Fibroblast of lung (primary cell): ENCODE measurements at places on chromosomes 11 and 22.

GRCh38 chr11:27971171-27971570 is 136.8 kb downstream of the KIF18A start:
- peak; percentile 55 for DNase-seq

- no peak for DNase-seq
These were observed 133.1 kb upstream of the TBCEL start for GRCh38 chr11:120890609-120891320.

- peak; percentile 71 for DNase-seq
These were observed 4.9 kb downstream of the ADORA2A start for GRCh38 chr22:24432059-24432853.

DNA sequence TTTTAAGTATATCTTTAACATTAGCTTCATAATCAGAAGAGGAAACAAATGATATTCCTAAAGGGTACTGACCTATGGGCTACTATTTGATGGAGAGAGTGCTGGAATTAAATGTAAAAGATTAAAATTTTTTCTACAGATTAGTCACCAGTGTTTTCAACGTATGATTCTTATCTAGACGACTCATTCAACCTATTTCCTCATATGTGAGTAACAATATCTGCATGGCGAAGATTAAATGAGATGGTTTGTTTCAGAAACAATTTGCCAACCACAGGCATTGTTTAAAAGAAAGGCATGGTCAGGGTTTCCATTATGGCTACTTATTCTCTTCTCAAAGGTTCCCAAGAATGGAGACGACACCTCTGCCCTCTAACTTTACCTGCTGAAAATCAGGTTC is 20.4 kb downstream of the OR56B4 start:
- DNase-seq = no peak

GRCh38 chr11:1225386-1226225 is 2.7 kb downstream of the MUC5B start:
- no peak for DNase-seq

GRCh38 chr11:12642040-12642439 is 32.2 kb upstream of the TEAD1 start:
- peak; percentile 28 for DNase-seq

DNA sequence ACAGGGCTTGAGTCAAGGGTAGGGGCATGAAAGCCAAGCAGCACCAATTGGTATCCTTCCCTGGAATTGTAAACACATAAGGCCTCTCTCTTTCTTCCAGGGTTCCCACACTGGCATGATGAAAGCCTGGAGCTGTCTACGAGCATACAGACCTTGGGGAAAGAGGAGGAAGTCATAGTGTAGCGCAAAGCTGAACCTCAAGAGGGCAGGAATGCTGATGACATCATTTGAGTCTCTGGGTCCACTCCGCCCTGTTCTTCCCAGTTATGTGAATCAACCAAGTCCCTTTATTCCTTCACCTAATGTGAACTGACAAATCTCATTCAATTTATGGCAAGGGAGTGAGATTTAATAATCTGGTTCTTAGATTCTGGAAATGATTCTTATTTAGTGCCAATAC is 266.4 kb upstream of the NCAM1 start:
- DNase-seq = peak; percentile 9

- DNase-seq = no peak
These were observed 19.0 kb upstream of the SMIM35 start for GRCh38 chr11:118105657-118106305.

GRCh38 chr22:32444068-32444467 is 20.2 kb downstream of the BPIFC start:
- DNase-seq = no peak

- peak; percentile 63 for DNase-seq
These were observed 50.9 kb downstream of the AP2A2 start for GRCh38 chr11:976431-977160.

GRCh38 chr11:45879803-45880686 is 5.4 kb upstream of the MAPK8IP1 start:
- DNase-seq = no peak

DNA sequence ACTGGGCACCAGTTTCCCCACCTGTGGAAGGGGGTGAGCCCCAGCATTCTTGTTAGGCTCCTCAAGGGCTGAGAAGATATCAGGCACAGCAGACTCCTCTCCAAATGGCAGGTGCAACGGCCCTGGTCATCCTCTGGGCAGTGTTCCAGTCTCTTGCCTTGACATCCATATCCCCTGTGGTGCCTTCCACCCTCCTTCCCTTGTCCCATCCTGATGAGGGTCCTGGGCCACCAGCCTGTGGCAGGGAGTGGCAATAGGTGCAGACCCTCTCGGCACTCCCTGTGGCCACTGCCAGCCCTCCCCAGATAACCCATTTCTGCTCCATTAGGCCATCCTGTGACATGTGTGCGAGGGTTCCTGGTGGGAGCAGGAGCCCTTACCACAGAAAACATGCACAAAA is 78.8 kb upstream of the NECTIN1 start:
- DNase-seq = no peak

DNA sequence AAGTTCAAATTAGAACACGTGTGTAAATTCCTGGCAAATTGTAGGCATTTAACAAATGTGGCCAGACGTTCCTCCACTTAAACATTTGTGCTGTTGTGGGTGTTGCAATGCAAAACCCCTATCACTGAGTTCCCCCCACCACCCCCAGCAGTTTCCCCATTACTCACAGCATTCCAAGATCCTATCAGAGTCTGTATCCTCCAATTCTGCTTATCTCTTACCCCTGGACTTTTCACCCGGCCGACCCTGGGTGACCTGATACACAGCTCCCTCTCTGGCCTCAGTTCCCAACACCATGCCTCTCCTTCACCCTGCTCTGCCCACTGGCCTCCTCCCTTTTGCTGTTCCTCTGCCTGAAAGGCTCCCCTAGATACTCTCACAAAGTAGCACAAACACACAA is 31.4 kb upstream of the AQP11 start:
- DNase-seq = peak; percentile 4

DNA sequence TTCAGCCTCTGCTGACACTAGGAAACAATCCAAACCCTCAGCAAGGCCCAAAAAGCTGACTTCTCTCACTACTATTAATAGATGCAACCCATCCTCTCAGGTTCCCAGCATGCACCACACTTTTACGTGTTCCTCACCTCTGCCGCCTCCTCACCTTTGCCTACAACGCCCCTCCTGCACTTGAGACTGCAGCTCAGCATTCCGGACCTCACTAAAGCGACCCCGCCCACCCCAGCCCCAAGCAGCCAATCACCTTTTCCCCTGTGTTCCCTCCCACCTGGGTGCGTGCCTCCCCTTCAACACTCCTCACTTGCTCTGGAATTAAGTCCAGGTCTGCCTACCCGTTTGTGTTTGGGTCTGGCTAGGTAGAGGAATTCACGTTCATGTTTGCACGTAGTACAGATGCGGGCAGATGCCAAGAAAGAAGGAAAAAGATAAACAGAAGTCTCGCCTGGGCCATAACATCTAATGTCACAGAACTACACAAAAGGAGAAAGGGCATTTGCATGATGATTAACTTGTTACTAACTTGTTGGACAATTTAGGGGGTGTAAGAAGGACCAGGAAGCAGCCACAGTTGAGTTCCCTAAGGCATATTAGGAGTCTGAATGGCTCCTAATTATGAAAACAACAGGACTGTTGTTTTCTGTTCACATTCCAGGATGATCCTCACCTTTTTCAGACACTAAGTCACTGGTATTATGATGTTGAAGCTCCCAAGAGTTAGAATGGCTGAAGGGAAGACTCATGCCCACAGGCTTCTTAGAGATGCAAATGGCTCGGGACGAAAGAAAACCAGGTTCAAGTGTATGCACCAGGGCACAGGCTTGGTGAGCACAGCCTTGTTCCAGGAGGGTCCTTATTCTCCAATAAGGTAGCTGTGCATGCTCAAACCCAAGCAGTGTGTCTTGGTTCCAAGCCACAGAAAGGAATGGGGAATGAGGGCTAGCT is 102.2 kb downstream of the MICAL3 start:
- no peak for DNase-seq

DNA sequence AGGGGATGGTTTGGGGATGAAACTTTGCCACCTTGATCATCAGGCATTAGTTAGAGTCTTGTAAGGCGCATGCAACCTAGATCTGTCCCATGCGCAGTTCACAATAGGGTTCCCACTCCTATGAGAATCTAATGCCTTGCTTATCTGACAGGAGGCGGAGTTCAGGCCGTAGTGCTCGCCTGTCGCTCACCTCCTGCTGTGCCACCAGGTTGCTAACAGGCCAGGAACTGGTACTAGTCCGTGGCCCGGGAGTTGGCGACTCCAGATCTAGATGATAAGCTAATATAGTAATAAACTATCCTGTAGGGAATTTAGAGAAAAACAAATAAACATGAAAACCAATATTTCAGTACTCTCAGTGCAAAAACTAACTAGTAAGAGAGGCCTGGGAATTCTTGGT is 155.4 kb upstream of the ANO5 start:
- DNase-seq = no peak

DNA sequence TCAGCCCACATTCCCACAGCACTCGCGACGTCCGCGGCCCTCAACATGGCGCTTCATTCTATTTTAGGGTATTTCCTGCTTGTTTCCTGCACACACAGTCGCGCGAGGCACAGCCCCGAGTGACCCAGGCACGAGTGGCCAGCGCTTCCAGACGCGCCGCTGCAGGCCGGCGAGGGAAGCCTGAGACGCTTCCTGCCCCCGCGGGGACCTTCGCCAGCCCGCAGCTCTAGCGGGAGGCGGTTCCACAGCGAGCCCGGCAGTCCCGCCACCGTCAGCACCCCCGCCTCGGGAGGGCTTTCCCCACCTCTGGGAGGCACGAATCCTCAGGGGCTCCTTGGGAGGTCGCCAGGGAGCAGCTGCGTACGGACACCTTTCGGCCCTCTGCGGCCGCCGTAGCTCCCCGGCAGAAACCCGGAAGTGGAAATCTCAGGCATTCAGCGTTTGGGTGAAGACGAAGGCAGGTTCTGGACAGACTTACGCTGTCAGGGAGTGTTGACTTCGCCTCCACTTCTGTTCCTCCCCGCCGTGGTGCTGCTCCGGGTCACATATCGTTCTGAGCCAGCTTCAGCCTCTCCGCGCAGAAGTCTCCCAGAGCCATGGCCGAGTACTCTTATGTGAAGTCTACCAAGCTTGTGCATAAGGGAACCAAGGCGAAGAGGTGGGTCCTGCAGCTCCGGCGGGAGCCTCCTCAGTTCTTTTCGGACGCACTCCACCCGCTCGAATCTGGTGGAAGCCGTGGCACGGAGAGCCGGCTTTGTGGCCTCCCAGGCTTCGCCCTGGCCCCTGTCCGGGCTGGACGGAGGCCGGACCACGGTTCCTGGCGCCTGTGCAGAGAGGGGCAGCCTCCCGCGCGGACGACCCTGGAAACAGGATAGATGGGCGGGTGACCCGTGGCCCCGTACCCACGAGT is 2925.9 kb upstream of the OR11H1 start:
- no peak for DNase-seq

DNA sequence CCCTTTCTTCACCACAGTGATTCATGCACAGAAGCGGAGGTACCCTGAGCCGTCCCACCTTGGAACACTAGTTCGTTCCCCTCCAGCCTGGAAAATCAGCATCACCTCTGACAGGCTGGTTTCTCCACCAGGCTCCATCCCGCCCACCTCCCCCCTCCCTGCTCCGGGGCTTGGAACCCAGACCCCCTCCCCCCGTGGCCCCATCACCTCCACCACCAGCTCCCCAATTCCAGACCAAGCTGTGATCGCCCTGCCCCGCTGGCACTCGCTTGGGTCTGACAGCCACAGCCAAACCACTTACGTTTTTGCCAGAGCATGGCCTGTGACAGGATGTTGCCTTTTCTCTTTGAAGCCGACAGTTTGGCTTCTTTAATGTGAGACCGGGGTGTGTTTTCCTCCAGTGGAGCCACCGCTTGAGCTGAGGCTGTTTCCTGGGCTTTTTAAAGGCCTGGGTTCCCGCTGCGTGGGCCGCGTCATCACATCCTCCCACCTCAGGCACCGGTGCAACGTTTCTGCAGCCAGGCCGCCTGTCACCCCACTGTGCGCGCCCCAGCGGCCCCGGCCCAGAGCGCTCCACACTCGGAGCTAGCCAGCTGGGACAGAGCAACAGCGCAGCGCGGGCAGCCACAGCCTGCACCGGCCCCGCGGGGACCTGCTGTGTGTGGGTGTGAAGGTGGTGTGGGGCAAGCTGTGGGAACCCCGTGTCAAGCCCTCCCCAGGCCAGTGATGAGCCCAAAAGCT is at the start of gene POU2AF1:
Gene POU2AF1 (minus strand): TSS at position 415 of the 741 bp plus-strand sequence. CDS start 98 bp downstream, at position 317.
- no peak for DNase-seq

DNA sequence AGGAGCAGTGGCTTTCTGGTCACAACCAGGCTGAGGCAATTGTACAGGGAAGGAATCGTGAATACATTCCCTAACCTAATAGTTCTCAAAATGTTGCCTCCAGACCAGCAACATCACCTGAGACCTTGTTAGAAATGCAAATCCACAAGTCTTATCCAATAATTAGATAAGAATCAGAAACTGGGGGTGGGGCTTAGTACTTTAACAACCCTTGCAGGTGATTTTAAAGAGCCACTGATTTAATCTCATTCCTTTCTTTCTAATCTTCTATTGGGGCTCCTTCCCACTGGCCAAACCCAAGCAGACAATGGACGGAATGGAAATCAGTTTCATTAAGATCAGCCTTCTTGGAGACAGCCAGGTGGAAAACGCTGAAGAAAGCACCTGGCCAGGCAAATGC is 142.4 kb upstream of the DDI1 start:
- no peak for DNase-seq

DNA sequence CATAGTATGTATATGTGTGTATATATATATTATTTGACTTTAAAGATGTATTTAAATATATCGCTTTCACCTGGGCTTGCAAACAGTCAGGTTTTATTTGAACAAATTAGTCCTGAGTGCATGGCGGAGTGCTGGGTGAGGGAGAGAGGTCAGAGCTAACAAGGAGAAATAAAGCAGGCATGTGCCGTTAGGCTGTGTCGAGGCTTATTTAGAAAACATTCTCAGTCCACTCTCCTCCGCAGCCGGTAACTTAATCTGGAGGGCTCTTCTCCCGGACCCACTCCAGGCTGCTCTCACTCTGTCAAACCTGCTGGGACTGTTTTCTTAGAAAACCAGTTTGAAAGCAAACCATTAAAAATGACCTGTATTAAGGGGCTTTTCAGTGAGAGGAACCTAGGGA is 455.9 kb downstream of the MN1 start:
- no peak for DNase-seq

GRCh38 chr11:74276581-74276980 is 34.9 kb downstream of the P4HA3 start:
- DNase-seq = no peak

DNA sequence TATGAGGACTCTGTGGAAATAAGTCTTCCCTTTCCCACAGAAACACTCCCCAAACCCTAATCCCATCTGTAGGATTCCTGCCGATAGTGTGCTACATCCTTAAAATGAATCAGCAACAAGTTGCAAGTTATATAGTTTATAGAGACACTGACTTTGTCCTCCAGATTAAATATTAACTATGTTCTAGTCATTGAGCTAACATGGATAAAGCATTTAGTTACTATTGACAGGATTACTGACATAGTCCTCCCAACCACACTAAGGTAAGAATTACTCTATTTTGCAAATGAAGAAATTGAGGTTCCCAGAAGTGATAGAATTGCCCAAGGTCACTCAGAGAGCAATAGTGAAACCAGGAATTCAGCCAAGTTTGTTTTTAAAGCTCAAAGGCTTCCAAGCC is 1.9 kb downstream of the OR52M1 start:
- DNase-seq = no peak

DNA sequence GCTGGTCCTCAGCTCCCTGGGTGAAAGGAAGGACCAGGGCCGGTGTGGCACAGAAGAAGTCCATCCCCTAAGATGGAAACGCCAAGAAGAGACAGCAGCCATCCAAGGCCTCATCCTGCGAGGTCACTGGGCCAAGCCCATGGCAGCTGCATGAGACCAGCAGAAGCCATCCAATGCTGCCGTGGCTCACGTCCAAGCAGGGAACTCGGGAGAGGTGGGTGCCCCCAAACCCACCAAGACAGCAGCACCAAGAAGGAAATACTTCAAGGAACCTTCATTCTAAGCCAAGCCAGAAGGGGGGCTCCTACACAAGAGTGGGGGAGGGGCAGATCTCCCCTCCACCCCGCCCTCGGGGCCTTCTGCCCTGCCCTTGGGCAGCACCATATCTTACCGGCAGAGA is 49.6 kb downstream of the IGSF9B start:
- DNase-seq = no peak
